Fibroblast of villous mesenchyme (primary cell): ENCODE measurements at places on chromosomes 1 and 21.

DNA sequence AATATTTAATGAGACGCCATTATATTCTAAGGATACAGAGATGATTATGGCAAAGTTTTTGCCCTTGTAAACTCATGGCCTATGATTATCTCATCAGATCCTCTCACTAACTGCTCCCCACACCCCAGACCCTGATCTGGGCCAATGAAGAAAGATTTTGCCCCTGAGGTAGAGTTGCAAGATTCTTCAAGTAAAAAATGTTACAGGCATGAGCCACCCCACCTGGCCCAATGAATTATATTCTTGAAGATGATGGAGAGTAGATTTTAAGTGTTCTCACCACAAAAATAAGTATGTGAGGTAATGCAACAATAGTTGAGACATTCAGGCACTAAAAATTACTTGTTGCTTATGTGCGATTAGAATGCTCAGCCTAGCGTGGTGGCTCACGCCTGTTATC, 1.8 kb upstream of the CNR2 start:
- no peak for DNase-seq

GRCh38 chr1:175399795-175400194, 207.2 kb upstream of the KIAA0040 start:
- DNase-seq: no peak

- DNase-seq: peak; percentile 38
Measured at GRCh38 chr1:236774926-236775325, 20.2 kb upstream of the MTR start.

DNA sequence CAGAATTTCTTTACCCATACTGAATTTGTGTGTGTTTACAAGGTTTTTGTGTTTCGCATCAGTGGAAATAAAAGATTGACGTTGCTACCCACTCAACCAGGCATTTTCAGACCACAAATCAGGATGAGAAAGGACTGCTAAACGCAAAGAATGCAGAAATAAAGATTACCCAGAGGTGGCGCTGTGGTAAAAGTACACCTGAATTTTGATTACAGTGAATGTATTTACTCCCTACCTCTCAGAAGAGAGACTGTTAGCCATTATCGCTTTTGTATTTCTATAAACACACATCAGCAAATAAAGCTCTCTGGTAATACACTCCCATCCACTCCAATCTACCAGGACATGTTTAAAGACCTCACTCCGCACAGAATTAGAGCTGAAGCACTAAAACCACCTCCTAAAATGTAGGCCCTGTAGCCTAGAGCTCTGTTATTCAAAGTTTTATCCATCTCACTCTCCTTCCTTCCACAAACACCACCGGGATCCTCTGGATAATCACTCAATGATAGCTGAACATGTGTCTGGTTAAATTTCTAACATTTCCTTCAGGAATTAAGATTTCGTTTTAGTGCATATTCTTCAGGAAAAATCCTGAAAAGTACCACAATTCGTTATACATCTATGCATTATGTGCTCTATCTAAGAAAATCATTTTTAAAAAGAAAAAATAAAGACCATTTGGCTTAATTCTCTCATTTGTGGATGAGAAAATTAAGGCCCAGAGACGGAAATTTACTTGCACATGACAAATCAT, 2.5 kb upstream of the LMO4 start:
- peak; percentile 51 for DNase-seq

GRCh38 chr1:59229138-59229537, 67.8 kb upstream of the FGGY start:
- peak; percentile 69 for DNase-seq

- DNase-seq: no peak
Measured at GRCh38 chr1:210072896-210073504, 135.0 kb downstream of the SYT14 start.

DNA sequence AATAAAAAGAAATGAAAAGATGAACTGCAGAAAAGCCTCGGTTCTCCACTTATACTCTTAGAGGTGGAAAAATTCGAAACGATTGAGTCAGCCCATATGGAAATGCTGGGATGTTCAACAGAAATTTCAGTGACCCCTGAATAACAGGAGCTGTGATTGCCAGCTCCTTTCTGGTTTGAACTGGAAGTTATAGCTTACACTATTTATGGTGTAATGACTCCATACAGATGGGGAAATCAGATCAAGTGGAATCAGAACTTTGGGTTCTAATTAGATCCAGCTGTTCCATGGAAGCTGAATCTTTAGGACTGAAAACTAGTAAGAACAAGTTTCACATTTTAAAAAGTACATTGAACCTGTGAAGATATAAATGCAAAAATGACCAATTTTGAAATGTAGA, 569.3 kb upstream of the ZRANB2 start:
- DNase-seq: peak; percentile 68

GRCh38 chr21:45017039-45017960, 57.1 kb upstream of the ADARB1 start:
- DNase-seq: no peak

DNA sequence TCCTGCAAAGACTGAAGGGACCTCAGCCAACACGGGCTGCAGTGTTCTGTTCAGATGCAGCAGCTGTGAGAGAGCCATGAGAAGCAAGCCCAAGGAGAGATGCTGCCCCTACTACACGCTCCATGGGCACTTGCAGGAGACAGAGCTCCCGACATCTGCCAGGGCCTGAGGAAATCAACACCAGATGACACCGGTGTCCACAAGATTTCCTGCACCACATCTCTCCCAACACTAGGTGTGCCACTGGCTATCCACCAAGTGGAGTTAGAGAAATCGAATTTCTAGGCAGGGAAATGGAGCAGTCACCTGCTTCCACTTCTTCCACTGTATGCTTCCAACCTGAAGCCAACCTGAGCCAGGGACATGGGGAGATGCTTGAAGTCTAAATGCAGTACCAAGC, 445.3 kb downstream of the RWDD3 start:
- no peak for DNase-seq

GRCh38 chr21:42561762-42562650, 48.4 kb downstream of the SLC37A1 start:
- no peak for DNase-seq

- DNase-seq: no peak
Measured at GRCh38 chr21:41848533-41848932, 30.6 kb downstream of the PRDM15 start.

DNA sequence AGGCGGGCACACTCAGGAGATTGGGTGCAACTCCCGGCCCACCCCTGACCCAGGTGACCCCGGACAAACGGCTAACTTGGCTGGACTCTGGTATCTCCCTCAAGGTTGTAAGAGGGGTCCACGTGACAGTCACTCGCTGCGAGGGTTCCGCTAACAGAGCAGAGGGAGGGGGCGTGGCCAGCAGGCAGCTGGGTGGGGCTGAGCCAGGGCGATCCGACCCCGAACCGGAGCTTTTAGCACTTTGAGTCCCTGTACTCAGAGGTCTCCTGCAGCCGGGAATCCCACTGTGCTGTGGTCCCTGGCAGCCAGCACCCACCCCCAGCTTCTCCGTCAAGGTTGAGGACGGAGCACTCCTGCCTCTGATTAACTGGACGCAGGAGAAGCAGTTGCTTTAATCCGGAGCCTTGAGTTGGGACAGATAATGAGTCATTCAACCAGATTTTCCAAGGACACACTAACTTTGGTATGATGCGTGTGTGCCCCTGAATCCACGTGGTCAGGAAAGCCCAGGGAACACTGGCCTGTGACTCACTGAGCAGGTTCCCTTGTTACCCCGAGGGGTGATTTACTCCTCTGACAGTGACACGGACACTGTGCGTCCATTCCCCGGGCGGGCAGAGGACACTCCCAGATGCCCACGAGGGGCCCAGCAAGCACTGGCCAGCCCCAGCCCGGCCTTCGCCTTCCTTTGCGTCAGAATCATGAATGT, 16.8 kb downstream of the TRPM2 start:
- DNase-seq: peak; percentile 50

- peak; percentile 47 for DNase-seq
Measured at GRCh38 chr21:33587792-33588484, 546 bp downstream of the DONSON start.

- DNase-seq: no peak
Measured at GRCh38 chr1:148309940-148310500, 157.9 kb upstream of the NBPF11 start.

DNA sequence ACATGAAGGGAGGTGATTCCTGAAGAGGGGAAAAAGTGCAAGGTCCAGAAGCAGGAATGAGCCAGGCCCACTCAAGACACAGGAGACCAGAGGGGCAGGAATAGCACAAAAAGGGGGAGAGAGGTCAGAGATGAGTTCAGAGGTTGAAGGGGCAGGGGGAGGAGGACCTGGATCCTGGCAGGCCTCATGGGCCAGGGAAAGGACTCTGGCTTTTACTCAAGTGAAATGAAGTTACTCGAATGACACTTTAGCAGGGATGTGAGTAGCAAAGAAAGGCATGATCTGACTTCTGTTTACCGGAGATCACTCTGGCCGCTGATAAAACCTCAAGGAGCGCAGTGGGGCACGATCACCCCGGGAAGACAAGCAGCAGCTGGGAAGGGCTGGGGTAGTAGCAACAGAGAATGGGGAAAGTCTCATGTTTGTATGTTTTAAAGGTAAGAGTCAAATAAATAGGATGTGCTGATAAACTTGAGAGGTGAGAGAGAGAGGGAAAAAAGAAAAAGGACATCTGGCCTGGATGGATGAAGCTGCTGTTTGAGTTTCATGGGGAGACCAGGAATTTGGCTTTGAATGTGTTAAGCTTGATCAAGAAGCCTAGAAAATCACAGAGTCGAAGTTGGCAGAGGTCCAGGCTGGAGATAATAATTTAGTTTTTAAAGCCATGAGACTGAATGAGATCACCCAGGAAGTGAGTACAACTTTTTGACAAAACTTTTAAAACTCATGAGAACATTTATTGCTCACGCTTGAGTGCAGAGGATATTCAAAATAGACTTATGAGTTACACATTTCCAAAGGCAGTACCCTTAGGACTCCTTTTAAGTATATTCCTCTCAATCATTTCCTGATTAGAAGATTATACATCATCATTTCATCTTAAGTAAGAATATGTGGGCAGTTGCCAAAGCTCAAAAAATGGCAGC, 156.0 kb downstream of the RERE start:
- DNase-seq: peak; percentile 95

DNA sequence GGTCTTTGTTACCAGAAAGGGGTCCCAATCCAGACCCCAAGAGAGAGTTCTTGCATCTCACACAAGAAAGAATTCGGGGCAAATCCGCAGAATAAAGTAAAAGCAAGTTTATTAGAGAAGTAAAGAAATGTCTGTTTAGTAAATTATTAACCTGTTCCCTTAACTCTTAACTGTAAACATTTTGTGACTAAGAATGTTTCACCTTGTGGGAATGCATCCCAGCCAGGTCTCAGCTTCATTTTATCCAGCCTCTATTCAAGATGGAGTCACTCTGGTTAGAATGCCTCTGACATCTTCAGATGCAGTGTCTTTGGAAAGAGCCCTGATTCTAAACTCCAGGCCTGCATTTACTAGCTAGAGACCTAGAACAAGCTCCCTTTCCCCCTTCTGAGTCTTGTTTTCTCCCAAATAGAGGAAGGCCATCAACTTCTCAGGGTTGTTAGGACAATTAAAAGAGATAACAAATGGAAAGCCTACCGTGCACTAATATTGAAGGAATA, 4.5 kb upstream of the FABP3 start:
- DNase-seq: no peak

- DNase-seq: no peak
Measured at GRCh38 chr1:180785291-180785690, 127.4 kb upstream of the KIAA1614 start.

- no peak for DNase-seq
Measured at GRCh38 chr1:221239792-221240191, 360.5 kb downstream of the HLX start.

DNA sequence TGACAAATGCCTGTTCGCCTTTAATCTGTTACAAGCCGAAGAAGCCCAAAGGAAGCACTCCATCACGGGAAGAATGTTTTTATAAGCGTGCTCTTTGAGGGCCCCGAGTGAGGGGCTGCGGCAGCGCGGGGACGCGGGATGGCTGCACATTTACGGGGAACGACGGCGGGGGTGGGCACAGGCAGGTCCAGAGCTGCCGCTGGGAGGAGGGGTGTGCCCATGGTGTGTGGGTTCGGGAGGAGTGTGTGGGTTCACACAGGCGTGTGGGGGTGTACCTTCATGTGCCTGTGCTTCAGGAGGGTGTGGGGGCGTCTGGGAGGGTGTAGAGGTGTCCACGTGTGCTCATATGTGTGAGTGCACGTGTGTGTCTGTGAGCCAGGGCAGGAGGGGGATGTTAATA, 155.9 kb upstream of the ZC3H12A start:
- no peak for DNase-seq

DNA sequence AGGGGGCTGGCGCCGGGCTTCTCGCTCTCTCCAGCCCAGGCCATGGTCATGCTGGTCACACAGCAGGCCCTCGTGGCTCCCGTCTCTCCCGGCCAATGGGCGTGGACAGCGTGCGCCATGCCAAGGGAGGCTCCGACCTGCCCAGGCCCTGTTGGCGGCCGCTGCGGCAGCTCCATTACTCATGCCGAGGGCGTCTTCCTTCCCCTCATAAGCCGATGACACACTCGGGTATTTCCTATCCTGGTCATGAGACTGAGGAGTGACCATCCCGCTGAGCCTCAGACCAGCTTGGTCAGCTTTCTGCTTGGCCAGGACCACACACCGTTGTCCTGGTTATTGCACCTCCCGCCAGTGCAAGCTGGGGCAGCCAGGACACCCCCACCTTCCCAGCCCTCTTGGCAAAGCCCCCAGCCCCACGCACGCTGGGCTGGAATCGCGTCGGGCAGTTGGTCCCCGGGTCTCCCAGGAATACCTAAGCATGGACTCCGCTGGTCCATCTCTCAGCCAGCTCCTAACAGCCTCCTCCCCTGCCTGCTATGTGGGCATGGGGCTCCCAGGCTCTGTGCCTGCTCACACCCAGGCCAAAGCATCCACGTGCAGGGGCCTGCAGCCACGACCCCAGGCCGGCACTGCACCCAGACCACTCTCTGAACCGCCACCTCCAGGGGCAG, 49.8 kb downstream of the ARHGEF16 start:
- peak; percentile 19 for DNase-seq

GRCh38 chr1:177440821-177441220, 270.1 kb downstream of the BRINP2 start:
- no peak for DNase-seq

GRCh38 chr1:232621050-232621449, 8.9 kb downstream of the SIPA1L2 start:
- no peak for DNase-seq

DNA sequence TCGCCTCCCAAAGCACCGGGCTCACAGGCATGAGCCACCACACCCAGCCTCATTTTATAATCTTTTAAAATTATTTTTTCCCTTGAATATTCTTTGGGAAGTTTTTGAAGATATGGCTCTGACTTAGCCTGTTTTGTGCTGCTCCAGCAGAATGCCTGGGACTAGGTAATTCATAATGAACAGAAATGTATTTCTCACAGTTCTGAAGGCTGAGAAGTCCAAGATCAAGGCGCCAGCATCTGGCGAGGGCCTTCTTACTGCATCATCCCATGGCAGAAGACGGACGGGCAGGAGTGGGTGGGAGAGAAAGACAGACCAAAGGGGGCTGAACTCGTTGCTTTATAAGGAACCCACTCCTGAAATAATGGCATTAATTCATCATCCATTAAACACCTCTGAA, 99.0 kb upstream of the SLC25A33 start:
- no peak for DNase-seq

- DNase-seq: peak; percentile 68
Measured at GRCh38 chr1:63486629-63487028, 36.4 kb downstream of the ITGB3BP start.
